Large intestine (tissue), 12 donors: ENCODE measurements at places on chromosomes 16 and 17.

DNA sequence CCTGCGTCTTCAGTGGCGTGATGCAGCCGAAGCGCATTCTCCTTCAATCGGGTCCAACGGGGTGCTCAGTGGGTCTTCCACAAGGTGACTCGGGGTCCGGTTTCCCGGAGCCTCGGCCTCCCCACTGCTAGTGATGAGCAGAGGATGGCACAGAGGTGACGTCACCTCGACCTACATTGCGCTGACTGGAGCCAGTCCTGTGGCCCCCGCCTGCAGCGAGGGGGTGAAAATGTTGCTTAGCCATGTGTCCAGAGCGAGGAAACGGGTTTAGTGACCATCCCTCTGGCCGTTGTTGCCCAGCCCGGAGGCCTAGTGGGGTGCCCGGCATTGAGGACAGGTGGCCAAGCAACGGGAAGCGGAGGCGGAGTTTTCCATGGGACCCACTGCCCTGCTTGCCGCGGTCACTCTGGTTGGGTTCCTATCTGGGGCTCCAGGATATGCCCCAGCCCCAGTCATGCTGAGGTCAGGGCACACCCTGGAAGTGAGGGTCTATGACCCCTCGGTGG, 190.6 kb upstream of the CIBAR2 start:
- no peak for DNase-seq

DNA sequence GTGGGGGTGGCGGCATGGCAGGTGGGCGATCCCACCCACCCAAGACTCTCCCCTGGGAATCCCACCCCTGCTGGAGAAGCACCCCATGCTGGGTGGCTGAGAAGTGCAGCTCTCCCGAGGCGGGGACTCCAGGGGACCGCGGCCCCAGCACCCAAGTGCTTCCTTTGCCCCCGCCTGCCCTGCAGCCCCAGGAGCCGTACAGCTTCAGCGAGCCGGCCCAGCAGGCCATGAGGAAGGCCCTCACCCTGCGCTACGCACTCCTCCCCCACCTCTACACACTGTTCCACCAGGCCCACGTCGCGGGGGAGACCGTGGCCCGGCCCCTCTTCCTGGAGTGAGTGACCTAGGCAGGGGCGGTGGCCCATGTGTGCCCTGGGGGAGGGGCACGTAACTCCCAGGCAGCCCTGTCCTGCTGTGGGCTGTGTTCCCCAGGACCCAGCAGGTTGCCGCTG, 11.7 kb downstream of the GAA start:
- no peak for DNase-seq

GRCh38 chr16:75798714-75799113, 72.4 kb upstream of the CPHXL start:
- DNase-seq = no peak

DNA sequence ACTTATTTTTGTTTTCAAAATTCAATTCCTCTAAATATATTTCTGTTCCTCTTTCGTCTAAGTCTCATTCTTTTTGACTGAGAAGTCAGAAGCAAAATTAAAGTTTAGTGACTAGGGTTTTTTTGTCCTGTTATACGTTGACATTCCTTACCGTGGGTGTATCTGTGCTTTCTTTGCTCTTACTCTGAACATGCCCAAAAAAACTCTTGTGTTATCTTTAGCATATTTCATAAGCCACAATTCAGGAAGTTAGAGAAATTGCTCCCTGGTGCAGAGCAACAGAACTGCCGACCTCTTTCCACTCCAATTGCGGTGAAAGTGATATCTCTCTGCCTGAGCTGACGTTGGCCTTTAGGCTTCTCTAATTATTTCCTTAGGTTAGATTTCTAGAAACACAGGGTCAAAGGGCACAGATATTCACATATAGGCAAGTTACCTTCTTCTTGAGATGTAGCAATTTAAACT, 65.7 kb downstream of the CENPV start:
- DNase-seq = peak; percentile 82

DNA sequence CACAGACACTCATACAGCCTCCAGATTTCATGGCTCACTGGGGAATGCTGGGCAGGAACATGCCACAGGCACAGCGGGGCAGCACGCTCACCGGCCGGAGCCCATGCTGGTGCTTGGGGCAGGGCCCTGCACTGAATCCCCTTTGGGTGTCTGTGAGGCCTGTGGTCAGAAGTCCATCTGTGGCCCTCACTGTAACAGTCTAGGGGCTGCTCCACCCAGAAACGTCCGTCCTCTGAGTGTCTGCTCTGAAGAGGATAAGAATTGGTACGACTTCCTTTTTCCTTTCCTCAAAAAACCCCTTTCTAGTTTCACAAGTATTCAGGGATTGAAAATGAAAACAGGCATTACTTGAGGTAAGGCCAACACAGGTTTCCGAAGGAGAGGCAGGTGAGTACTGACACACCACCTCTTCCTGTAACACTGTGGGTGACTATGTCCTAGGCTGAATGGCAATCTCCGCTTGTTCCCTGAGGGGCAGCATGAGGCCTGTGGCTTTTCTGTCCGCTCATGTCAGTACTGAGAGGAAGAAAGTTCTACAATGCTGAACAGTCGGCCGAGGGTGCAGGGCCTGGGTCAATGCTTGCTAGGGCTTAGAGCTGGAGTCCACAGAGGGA, 42.5 kb downstream of the TMEM11 start:
- DNase-seq = no peak

- DNase-seq = no peak
Observed at GRCh38 chr17:12097326-12097725, 76.6 kb downstream of the MAP2K4 start.

- no peak for DNase-seq
Observed at GRCh38 chr16:10581507-10581906, 1.1 kb upstream of the EMP2 start.

- DNase-seq = no peak
Observed at GRCh38 chr16:24409045-24409444, 130.3 kb upstream of the RBBP6 start.

DNA sequence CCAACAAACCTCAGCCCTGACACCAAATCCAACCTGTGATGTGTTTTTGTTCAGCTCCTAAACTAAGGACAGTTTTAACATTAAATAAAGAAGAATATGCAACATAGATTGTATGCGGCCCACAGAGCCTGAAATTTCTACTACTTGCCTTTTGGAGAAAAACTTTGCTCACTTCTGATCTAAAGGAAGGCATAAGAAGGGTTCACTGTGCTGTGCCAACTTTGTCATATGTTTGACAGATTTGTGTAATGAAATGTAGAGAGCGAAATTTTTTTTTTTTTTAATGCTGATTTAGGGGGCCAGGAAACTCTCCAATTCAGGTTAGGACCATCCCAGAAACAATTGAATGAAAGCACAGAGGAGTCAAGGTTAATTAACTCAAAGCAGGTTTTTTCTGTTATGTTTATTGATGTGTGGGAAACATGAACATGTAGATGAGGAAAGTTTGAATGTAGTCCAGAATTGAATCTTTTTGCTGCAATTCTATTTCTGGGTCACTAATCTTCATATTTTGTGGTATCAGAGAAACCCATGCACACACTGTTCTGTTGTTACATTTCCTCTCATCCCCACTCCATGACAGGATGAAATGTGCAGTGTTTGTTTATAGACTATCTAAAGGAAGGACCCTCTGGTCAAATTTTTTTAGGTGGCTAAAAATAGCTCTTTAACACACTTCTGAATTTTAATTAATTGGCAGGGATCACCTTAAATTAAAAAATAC, 71.5 kb downstream of the TAOK1 start:
- no peak for DNase-seq

- no peak for DNase-seq
Observed at GRCh38 chr16:89312194-89312593, 94.7 kb downstream of the ZNF778 start.

GRCh38 chr16:86939609-86940008, 361.3 kb downstream of the FOXL1 start:
- no peak for DNase-seq

- DNase-seq = no peak
Observed at GRCh38 chr16:59212492-59213024, 478.4 kb upstream of the GOT2 start.

GRCh38 chr17:82124101-82124500, 26.1 kb upstream of the FASN start:
- no peak for DNase-seq

- no peak for DNase-seq
Observed at GRCh38 chr16:81604960-81605383, 160.4 kb downstream of the CMIP start.

- DNase-seq = peak; percentile 87
Observed at GRCh38 chr16:13957197-13958078, 37.5 kb downstream of the ERCC4 start.

GRCh38 chr17:60169921-60170817, 20.4 kb downstream of the CA4 start:
- peak; percentile 47 for DNase-seq

- peak; percentile 56 for DNase-seq
Observed at GRCh38 chr17:8697323-8697741, 47.3 kb downstream of the CCDC42 start.

GRCh38 chr17:34368946-34369500, 6.0 kb upstream of the CCL1 start:
- no peak for DNase-seq

GRCh38 chr16:25501530-25502255, 190.1 kb upstream of the HS3ST4 start:
- no peak for DNase-seq

- no peak for DNase-seq
Observed at GRCh38 chr17:13537871-13538643, 63.7 kb downstream of the HS3ST3A1 start.

DNA sequence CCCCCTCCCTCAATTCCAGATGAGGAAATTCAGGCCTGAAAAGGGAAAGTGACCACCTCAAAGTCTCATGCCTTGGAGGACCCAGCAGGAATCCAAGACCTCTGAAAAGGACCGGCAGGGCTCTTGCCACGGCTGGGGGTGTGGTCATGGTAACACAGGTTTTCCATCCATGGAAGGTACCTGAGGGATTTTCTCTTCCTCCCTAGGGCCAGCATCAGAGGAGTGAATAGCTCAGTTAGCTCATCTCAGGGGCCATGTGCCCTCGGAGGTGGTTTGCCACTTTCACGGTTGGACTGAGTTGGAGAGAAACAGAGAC, 1.3 kb downstream of the CIITA start:
- DNase-seq = no peak

DNA sequence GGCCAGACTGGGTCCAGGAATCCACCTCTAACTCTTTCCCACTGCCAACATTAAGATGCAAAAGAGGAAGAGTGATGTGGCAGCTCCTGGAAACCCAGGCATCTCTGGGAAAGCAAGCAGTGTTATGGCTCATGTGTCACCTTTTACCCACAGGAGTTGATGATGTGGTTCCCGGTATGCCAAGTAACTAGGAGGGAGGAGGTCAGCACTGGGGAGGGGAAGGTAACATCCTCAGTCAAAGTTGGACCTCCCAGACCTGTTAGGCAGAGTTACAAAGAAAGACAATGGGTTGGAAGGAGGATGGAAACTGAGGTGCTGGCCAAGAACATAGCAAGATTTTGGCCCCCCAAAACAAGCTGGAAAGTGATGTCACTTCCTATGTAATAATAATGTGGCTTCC, 11.4 kb downstream of the KRABD2 start:
- DNase-seq = no peak

- no peak for DNase-seq
Observed at GRCh38 chr17:65064452-65065019, 8.0 kb upstream of the GNA13 start.

DNA sequence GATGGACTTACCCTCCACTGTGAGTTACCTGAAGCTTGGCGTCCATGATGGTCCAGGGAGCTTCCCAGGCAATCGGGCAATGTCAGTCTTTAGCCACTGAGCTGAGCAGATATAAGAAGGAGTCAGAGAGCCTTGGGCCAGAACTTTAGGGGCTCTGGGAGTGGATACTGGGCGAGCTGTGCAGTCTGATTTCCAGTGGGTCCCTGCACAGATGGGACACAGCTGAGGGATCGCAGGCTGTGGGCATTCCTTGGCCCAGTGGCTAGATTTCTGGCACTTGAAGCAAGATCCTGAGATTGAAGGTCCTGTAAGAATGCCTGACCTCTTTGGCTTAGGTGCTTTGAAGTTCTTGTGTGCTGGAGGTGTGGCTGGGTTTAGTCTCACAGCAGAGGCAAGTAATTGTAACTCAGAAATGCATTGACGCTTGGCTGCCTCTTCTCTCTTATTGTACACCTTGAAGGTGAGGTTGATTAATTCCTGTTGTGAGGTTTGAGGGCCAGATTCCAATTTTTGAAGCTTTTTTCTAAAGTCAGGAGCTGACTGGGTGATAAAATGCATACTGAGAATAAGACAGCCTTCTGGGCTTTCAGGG, 2283.8 kb downstream of the TP53TG3F start:
- DNase-seq = no peak

DNA sequence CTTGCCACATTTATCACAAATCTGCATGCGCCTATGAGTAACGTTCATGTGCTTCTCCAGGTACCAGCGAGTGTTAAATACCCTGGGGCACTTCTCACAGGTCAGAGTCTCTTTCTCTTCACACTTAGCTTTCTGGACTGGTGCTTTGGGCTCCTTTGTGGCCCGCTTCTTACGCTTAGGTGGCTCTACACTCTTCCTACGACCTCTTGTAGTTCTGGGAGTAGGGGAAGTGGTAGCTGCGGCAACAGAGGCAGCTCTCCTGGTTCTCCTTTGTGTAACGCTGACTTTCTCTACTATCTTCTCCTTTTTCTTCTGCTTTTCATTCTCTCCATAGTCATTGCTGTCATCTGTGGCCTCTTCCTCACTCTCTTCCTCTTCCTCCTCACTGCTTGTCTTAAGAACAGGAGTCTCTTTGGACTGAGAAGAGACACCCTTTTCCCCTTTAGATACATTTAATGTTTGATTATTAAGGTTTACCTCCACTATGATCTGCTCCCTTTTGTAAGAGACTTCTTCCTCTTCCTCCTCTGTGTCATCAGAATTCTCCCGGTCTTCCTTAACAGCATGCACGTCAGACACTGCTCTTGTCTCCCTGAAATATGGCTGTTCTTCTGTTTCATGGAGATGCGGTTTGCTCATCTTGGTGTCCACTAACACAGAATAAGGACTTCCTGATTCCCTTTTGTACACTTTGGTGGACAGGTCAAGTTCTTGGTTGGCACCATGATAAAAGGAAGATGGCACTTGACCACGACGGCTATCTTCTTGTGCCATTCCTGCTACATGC, 45.0 kb downstream of the ZNF652 start:
- DNase-seq = no peak

DNA sequence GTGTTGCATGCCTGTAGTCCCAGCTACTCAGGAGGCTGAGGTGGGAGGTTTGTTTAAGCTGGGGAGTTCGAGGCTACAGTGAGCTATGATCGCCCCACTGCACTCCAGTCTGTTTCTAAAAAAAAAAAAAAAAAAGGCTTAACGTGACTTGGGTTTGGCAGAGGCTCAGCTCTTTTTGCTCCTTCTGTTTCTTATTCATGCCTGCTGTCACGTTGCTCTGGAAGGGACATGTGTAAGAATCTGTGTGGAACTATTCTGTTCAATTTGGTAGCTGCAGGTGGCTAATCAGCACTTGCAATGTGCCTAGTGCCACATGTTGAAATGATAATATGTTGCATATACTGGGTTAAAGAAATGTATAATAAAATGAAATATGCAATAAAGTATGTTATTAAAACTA, 20.9 kb upstream of the SYT17 start:
- no peak for DNase-seq
